ENCODE measurements at places on chromosomes 13 and 19.

DNA sequence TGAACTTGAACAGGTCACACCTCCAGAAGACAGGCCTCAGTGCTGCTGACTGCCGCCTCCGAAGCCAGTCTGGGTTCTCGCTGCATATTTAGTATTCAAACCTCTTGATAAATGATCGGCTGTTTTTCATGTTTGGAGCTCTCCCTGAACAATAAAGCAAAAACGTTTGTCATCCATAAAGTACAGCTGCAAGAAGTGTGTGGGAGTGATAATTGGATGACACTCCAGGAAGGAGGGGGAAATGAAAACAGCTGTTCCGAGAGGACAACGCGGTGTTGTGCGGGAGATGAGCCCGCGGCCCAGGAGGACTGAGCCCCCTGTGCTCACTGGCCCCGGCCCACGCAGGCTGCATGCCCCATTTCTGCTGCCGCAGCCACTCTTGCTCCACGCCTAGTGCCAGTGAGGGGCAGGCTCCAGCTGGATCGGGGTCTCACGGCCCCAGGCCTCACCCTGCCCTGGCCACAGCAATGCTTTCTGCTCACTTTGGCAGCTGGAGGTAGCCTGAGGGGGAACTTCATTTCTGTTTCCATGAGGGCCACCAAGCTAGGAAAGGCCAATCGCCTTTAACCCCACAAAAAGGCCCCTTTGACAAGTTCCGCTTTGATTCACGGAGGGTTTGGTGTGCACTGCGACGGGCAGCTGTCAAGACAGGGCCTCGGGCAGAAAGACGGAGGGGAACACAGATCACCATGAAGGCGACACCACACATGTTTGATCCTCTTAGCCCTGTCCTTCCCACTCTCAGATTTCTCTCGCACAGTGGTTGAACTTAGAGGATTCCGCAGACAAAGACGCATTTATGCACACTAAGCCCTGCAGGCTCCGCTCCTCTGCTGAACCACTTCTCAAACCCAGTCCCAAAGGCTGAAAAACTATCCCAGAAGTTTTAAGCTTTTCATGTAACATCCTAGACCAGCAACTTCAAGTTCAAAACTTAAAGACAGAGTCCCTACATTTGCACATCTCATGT lies 537.6 kb downstream of the EFNB2 start:
- DNase-seq = no peak

GRCh38 chr13:112695121-112695520 lies 5.3 kb downstream of the ATP11A start:
- no peak for DNase-seq

DNA sequence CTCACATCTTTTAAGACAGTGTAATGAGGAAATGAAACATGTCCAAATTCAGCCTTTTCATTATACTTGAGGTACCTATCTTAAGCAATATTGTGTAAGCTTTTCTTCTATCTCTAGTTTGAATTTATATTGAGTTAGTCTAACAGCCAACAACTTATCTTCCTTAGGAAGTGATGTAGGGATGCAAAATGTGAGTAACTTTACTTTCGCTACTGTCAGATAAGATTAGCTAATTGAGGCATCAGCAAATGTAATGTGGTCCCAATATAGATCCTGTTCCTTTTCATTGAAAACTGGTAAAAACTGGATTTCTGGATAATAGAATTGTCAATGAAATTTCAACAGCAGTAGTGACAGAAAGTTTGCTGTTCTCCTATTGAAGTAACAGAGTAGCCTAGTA lies 902.2 kb downstream of the GPC5 start:
- DNase-seq = no peak

- DNase-seq = peak; percentile 84
These were observed at the start of gene GTF3A for GRCh38 chr13:27424246-27425157. GTF3A (plus strand) TSS chr13:27424619.

DNA sequence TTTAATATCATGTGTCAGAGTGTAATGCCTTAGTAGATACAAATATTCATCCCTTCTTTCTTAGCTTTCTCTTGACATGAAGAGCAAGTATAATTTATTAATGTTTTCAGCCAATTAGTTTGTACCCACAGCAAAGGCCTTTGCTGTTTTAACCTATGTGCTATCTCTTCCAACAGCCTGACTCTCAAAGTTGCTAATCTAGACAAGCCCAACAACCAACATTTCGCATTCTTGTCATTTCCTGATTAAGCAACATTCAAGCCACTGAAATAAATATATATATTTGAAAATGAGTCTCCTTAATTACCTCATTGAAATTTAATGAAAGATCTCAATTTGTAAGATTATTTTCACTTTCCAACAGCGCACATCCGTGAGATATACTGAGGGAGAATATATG lies 18.5 kb downstream of the EPSTI1 start:
- no peak for DNase-seq

- DNase-seq = no peak
These were observed 677 bp upstream of the LRCH1 start for GRCh38 chr13:46552303-46552682.

DNA sequence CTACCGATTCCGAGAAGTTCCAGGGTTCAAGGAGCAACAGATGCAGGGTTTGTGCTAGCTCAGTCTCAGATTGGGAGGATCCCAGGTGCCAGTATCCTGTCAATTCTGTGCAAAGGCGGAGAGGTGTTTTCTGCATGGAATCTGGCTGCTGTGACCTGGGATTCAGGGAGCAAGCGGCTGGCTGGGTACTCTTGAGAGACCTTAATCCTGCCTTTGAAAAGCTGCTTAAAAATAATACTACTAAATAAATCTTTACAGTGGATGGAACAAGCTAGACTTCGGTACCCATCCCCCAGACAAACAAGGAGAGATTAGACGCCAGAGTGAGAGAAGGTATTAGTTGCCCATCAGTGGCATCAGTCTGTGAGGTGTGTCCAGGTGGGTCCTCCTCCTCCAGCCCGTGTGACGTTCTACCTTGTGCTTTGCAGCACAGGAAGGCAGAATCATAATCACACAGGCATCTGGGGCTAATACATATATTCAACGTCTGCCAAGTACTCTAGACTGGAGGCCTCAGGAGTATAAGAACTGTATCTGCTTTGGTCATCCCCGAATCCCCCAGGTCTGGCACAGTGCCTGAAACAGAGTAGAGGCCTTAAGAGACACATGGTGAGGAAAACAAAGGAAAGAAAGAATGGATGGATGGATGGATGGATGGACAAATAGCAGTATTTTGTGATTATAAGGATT lies 230.6 kb downstream of the ZNF536 start:
- DNase-seq = no peak

GRCh38 chr13:72808917-72809500 lies 27.1 kb downstream of the PIBF1 start:
- no peak for DNase-seq

DNA sequence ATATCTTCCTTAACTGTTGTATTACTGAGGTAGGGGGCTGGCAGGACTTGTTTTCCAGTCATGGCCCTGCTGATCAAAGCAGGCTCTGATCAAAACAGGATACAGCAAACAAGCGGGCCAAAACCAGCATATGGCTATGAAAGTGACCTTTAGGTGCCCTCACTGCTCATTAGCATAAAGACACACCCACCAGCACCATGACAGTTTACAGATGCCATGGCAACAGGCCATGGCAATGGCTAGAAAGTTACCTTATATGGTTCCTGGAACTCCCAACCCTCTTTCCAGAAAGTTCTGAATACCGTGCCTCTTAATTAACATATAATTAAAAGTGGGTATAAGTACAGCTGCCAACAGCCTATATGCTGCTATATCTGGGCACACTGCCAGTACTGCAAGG lies 551.4 kb upstream of the SGCG start:
- DNase-seq = no peak
